Amygdala (tissue), 56 donors: ENCODE measurements at places on chromosomes 12 and 14.
A peak's percentile ranks its signal among the peaks of the same experiment; 100 is the strongest.

GRCh38 chr12:122166422-122167349, 7.3 kb downstream of the IL31 start:
- DNase-seq: no peak

DNA sequence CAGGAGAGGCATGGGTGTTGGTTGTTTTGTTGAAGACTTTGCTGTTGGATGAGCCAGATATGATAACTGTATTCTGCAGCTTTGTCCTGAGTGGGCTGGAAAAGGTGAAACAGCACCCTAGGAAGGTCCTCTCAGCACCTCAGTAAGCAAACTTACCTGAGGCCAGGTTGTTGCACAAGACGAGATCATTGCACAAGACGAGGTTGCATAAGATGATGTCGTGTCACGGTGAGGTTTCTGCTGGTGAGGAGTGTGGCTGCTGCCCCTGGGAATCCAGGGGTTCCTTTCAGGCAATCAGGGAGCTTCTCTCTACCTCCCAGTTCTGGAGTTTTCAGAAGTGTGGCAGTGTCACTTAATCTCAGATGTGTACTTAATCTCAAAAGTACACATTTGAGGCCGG, 85.6 kb downstream of the GLT1D1 start:
- no peak for DNase-seq

DNA sequence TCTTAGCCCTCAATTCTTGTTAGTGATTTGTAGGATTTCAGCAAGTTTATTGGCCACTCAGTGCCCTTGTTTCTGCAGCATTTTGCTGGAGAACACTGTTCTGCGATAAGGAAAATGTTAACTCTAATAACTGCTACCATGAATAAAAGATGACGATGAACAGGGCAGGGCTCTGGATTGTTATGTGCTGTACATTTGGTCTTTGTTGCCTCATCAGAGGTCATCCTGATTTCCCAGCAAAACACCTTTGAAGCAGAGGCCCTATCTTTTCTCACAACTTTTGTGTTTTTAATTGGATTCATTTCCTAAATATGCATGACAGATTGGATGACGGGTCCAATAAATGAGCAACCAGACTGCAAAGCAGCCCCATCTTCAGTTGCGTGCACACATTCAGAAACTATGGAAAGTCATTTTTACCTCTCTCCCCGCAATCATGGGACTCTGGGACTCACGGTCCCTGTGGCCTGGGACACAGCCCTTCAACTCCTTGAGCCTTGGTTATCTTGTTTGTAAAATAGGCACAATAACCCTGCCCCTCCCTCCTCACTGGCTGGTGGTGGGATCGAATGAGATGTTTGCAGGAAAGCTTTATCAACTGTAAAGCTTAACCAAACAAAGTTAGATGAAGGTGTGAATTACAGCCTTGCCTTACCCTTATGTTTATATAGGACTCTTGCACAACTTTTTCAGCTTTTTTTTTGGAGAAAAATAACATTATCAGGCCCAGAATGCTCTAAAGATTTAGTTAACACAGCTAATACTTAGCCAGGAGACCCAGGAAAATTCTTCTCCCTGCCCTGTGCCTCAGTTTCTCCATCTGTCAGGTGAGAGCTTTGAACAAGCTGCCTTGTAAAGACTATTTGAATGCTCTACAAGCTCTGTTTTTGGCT, 45.4 kb downstream of the RPH3A start:
- no peak for DNase-seq

DNA sequence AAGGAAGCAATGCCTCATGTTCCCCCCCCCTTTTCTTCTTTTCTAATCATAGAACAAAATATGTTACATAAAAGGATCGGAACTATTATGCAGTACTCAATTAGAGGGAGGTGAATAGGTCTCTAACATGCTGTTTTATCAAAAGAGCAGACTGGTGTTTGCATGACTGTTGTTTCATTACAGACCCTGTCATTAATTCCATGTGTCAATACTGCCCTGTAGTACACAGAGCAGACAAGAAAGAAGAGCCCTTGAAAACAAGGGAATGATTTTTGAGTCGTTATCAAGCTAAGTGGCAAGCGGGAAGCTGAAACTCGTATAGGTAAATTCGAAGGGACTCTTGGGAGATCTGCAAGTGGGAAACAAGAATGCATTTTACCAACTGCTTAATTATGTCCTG, 76.9 kb upstream of the TMEM263 start:
- DNase-seq: no peak

DNA sequence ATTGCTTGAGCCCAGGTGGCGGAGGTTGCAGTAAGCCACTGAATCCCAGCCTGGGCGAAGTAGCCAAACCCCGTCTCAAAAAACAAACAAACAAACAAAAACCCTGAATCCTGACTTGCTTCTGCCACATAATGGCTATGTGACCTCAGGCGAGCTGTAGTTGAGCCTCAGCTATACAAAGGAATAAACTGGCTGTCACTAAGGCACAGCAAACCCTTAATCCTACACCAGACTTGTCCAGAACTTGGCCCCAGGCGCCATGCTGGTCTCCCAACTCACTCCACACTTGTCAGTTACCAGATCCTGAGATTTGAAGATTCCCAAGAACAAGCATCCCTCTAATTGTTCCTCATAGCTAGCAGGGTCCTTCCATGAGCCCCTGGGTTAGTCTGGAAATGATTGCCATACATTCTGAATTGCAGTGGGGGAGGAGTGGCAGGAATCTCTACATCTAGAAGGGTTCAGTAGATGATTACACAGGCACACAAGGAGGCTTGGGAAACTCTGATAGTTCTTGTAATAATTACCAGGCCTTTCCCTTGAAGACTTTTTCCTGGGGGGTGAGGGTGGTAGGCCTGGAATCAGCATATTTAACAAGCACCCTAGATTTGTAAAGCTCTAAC, 9.9 kb downstream of the MAP3K12 start:
- DNase-seq: no peak

DNA sequence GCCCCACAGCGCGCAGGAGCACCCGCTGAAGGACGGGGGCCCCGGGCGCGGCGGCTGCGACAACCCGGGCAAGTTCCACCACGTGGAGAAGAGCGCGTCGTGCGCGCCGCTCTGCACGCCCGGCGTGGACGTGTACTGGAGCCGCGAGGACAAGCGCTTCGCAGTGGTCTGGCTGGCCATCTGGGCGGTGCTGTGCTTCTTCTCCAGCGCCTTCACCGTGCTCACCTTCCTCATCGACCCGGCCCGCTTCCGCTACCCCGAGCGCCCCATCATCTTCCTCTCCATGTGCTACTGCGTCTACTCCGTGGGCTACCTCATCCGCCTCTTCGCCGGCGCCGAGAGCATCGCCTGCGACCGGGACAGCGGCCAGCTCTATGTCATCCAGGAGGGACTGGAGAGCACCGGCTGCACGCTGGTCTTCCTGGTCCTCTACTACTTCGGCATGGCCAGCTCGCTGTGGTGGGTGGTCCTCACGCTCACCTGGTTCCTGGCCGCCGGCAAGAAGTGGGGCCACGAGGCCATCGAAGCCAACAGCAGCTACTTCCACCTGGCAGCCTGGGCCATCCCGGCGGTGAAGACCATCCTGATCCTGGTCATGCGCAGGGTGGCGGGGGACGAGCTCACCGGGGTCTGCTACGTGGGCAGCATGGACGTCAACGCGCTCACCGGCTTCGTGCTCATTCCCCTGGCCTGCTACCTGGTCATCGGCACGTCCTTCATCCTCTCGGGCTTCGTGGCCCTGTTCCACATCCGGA, 1.4 kb downstream of the FZD10 start:
- no peak for DNase-seq

DNA sequence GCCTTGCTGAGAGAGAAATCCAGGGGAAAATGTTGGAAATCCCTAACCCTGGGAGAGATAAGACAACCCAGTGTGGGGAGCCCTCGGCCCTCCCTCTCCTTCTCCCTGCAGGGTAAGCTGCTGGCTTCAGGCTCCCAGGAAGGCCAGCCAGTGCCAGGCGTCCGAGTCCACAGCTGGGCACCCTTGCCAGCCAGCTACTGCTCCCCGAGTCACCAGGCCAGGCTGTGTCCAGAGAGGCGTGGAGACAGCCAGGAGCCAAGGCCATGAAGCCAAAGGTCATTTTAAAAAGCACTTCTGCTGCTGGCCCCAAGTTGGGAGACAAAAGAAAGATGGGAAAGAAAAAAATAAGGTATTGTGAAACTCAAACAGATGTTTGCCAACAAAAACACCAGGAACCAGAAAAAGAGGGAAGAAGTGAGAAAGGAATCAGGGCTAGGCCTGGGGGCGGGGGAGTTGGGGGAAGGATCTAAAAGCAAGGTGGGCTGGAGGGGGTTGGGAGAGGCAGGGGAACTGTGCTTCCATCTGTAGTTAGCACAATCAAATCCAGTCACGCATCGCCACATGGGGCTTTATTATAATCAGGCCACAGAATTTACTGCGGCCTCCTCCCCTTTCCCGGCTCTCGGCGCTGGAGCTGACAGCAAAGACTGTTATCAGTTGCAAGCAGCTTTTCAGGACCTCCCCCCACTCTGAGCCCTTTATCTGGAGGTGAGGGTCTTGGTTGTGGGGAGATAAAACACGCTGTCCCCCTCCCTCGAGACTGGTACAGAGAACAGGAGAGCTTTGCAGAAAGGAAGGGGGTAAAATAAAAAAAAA, 33.5 kb downstream of the RBM19 start:
- peak; percentile 28 for DNase-seq

DNA sequence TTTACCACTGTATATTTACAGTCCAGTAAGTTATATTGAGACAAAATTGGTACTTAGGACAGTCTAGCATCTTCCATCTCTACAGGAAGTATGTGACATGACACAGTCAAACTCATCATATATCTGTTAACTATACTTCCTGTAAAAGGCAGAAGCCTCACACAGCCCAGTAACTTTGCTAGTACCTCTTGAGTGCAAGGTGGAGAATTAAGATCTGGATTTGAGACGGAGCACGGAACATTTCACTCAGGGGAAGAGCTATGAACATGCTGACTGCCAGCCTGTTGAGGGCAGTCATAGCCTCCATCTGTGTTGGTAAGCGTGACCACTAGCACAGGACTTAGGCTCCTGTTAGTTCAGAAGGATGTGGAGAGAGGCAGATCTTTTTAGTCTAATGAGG, 333.7 kb upstream of the OR4E1 start:
- DNase-seq: no peak

DNA sequence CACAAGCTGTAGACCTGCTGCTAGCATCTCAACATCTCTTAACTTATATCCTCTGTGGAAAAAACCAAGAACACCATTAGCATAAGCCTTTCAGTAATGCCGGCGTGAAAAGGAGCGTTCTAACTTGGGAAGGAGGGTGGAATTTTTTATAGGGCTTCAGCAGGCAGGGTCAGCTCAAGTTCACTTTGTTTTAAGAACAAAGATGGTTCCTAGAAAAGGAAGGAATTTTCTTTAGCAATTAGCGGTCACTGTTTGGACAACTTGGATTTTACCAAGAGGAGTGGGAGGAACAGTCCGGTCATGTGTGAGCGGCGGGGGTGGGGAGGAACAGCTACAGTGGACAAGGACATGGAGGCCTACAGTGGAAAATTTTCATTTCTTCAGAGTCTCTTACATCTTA, 35.9 kb downstream of the BBS10 start:
- no peak for DNase-seq

DNA sequence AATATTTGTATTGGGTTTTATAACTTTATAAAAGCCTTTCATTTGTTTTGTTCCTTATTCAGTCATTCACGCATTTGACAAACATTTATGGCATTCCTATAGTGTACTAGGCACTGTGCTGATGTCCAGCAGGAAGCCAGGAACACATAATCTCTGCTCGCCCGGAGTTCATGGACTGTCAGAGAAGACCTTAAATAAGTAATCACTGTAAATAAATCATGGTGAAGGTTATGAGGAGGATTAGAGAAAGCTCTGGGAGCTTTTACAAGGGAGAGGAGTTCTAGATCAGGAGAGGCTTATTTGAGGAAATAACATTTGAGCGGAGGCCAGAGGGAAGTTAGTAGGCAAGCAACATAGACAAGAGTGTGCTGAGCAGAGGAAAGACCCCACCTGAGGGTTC, 1.4 kb upstream of the RDH11 start:
- DNase-seq: no peak

DNA sequence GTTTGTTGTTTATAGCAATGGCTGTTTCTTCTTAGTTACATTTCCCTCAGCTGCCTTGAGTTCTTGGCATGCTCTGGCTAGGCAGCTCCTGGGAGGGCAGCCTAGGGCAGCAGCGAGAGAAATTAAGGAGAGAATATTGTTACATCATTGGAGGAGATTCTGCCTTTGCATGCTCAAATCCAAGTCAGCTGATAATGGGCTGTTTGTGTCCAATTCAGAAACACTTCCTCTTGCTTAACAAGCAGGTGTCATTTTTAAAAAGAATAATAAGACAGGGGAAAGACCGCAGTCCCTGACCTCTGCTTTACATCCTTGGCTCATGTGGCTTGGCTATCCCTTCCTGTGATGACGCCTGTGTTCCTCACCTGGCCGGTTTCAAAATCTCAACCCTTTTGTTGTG, 76.9 kb downstream of the ESR2 start:
- no peak for DNase-seq

DNA sequence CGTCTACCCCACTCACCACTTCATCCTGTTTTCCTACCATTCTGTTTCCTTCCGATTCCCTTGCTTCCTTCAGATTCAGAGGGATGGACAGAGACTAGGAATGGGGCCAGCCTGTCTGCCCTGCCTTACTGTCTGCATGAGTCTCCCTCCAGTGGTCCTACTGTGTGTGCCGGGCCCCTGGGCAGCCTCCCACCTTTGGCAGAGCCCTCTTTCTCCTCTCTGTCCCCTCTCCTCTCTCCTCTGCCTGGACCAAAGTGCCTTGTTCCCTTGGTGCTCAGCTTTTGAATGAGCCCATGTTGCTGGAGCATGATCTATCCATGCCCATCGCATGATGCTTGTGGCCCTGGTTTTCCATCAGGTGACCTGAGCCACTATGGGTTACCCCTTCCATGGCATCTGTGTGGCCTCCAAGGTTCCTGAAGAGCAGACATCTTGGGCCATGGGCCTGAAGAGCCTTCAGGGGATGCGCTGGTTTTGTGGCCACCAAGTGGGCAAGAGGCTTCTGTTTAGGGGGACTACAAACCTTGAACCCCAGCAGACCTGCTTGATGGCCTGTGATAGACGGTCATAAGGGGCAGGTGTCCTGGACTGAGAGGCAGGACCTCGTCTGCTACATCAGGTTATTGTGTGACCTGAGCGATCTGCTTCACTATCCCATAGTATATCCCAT, 54.2 kb upstream of the BCL11B start:
- DNase-seq: no peak
